ENCODE measurements at places on chromosomes 7 and 10. TPM values are rescaled to one million over a fixed set of nuclear protein-coding genes. Genes with fewer than 3 reads are reported as not detected.

Gene MAT1A
- not detected for total RNA-seq

DNA sequence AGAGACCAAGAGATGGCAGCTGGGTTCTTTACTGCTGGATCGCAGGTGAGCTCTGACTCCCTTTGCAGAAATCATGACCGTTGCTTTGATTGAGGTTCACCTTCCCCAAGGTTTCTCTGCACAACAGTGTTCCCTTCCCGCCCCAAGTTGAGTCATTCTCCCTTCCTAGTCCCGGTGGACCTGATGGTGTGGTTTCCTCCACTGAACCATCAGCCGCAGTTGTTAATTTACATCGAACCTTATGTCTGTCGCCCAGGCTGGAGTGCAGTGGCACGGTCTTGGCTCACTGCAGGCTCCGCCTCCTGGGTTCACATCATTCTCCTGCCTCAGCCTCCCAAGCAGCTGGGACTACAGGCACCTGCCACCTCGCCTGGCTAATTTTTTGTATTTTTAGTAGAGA lies 5.8 kb downstream of the ZSCAN25 start:
- no peak overlapping the region for H3K27ac ChIP-seq
- no peaks in the 10 kb centered on the region for H3K27me3 ChIP-seq
- no peak overlapping the region for H3K4me3 ChIP-seq
- peaks cover 90% of the 10 kb centered on the region for H3K36me3 ChIP-seq
- H3K4me1 ChIP-seq = peaks cover 14% of the 10 kb centered on the region
- no peak for DNase-seq

- H3K36me3 ChIP-seq = peaks cover 39% of the 10 kb centered on the region
- H3K27me3 ChIP-seq = no peaks in the 10 kb centered on the region
- H3K4me3 ChIP-seq = no peak overlapping the region
- no peak for DNase-seq
These were observed 7.8 kb downstream of the RNF216 start for GRCh38 chr7:5773661-5774086.

Gene NCF1
- total RNA-seq = 121 TPM

All from activated B cell treated with CpG ODN at 0.5 μM for 24 hours (primary cell).